ENCODE measurements at places on chromosomes 12 and 14.

GRCh38 chr12:115093261-115093660, 409.3 kb upstream of the TBX3 start:
- no peak for DNase-seq

DNA sequence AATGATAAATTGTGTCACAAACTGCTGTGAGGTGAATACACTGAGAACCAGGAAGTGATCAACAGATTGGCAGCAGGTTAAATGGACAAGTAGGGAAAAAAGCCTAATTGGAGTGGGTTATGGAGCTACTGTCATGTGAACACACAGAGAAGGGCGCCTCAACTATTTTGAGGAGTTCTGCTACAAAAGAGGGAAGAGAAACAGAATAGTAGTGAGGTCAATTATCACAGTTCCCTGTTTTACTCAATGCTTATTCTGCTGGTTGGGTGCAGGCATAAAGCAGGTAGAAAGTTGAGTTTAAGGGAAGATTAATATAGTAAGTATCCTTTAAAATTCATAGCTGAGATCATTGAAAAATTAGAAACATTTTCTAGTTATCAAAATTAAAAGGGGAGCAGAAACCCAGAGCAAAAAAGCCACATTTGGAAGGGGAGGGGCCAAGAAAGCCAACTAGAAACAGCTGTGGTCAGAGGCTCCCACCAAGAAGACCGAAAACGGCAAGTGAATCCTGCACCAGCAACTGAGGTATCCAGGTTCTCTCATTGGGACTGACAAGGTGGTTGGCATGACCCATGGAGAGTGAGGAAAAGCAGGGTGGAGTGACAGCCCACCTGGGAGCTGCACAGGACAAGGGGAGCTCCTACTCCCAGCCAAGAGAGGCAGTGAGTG, 105.7 kb downstream of the ZC3H14 start:
- no peak for DNase-seq

GRCh38 chr12:69580074-69580473, 5.2 kb upstream of the CCT2 start:
- no peak for DNase-seq

DNA sequence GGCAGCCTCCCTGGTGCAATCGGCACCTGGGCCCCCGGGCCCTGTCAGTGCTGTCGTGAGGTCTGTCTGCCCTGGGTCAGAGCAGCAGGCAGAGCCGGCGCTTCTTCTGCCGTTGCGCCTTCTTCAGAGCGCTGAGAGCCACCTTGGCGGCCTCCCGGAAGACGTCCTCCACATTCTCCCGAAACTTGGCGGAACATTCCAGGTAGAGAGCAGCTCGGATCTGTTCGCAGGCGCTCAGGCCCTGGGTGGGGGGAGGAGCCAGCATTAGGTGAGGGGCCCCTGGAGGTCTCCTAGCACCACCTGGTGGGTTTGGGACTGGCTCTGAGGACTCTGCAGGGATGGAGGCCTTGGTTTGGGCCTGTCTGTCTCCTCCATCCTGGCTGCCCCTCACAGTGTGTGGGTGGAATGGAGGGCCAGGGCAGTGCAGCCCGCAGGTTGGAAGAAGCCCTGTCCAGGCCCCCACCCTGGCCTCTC, 14.0 kb downstream of the RHOF start:
- no peak for DNase-seq

GRCh38 chr14:85466678-85467077, 63.3 kb upstream of the FLRT2 start:
- no peak for DNase-seq

Data from NCI-H1105 treated with DMSO at 0.1 percent for 48 hours (cell line).